ENCODE measurements at places on chromosomes 16 and 17.
A peak's percentile ranks its signal among the peaks of the same experiment; 100 is the strongest.

GRCh38 chr17:80986816-80987475 lies 4.7 kb upstream of the CHMP6 start:
- DNase-seq, result no peak

DNA sequence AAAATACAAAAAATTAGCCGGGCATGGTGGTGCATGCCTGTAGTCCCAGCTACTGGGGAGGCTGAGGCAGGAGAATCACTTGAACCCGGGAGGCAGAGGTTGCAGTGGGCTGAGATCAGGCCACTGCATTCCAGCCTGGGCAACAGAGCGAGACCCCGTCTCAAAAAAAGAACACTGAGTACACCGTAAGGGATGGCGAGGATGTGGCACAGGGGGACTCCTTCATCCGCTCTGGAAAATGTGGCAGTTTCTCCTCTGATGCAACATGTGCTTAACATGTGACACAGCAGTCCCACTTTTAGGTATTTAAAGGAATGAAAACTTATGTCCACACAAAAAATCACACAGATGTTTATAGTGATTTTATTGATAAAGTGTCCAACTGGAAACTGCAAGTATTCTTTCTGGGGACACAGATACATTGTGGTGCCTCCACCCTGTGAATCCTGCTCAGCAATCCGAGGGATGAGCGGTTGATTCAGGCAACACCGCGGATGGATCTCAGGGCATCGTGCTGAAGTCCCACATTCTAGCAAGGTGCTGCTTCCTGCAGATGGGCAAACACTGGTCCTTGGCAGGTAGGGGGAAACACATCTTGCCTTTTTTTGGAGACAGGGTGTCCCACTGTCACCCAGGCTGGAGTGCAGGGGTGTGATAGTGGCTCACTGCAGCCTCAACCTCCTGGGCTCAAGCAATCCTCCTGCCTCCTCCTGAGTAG lies 3.5 kb upstream of the C16orf95 start:
- DNase-seq, result peak; percentile 23

GRCh38 chr16:734208-734980 lies 6.4 kb downstream of the CIAO3 start:
- DNase-seq, result no peak

- DNase-seq, result no peak
Observed at GRCh38 chr16:79004309-79004708, 596.2 kb downstream of the MAF start.

DNA sequence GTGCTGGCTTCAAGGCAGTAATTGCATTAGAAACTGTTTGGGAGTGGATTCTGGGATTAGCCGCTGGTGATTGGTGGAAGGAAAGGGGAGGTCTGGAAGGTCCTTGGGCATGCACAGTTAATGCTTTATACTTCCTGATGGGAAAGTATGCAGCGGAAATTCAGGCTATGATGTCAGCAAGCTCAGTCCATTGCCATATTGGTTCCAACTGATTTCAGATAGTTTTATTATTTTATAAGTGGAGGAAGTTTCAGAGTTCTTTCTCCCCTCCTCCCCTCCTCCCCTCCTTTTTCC lies 8.1 kb upstream of the CMTR2 start:
- peak; percentile 67 for DNase-seq

GRCh38 chr17:42107597-42108576 lies 4.6 kb downstream of the DHX58 start:
- DNase-seq, result peak; percentile 98

- DNase-seq, result no peak
Observed at GRCh38 chr17:64950871-64951270, 31.6 kb upstream of the LRRC37A3 start.

DNA sequence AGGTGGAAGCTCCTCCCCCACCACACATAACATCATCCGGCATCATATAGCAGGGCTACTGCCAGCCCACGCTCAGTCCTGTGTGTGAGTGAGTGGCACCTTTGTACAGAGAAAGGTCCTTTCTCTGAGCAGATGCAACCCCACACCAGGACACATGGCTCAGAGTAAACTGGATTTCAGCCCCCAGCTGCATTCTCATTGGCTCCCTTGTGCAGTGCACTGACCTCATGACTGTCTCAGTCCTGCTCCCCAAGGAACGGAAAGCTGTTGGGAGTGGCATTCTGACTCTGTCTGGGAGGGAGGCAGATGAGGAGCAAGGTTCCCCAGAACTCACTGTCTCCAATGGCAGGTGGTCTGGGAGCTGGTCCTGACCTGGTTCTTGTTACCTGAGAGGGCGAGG lies 244.1 kb downstream of the PHKB start:
- peak; percentile 49 for DNase-seq

GRCh38 chr16:50842013-50842505 lies 100.2 kb downstream of the CYLD start:
- DNase-seq, result no peak

DNA sequence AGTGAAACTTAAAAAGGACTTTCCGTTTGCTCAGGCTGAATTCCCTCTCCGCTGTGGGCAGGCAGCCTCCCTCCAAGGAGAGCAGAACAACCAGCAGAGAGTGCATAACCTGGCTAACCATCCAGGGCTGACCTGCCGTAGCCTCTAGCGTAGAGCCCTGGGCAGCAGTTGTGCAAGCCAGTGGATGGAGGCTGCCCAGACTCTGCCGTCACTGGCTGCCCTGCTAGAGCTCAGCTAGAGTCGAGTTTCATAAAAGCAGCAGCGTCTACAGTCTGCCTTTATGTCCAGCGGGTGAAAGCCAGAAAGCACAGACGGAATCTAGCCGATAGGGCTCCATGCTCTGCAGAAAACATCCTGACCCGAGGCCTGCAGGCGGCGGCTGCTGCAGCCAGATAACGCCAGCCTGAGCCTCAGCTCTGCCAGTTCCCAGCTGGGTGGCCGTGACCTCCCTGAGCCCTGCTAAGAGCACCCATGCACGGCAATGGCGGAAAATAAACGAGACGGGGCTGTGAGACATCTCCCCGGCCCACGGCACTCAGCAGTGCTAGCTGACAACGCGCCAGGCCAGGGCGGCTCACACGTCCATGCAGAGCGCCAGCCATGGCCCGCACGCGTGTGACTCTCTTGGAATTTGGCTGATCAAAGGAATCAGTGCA lies 231.3 kb downstream of the ENGASE start:
- no peak for DNase-seq

DNA sequence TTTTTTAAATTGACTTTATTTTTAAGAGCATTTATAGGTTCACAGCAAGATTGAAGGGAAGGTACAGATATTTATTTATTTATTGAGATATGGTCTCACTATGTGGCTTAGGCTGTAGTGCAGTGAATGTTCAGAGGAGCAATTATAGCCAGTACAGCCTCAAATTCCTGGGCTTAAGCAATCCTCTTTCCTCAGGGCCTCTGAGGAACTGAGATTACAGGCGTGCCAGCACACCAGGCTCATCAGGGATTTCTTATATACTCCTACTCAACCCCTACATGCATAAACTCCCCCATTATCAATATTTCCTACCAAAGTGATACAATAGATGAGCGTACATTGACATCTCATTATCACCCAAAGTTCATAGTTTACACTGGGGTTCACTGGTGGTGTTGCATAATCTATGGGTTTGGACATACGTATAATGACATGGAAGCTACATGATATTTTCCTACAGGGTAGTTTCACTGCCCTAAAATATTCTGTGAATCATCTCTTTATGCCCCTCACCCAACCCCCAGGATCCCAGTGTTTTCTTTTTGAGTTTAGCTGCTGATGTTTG lies 33.5 kb downstream of the HS3ST3B1 start:
- no peak for DNase-seq

DNA sequence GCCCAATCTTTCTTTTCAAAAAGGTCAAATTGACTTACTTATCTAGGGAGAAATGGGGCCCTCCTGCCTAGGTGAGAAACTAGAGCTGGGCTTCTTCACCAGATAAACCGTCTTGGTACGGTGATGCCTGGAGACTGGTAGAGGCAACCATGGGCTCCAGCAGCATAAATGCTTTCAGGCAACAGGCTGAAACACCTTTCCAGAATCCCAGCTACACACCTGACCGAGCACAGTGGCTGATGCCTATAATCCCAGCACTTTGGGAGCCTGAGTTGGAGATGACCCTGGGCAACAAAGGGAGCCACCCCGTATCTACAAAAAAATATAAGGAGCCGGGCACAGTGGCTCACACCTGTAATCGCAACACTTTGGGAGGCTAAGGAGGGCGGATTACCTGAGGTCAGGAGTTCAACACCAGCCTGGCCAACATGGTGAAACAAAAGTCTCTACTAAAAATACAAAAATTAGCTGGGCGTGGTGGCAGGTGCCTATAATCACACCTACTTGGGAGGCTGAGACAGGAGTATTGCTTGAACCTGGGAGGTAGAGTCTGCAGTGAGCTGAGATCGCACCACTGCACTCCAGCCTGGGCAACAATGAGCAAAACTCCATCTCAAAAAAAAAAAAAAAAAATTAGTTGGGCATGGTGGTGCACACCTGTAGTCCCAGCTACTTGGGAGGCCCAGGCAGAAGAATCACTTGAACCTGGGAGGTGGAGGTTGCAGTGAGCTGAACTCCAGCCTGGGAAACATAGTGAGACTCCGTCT lies 8.0 kb downstream of the TRAF4 start:
- no peak for DNase-seq

DNA sequence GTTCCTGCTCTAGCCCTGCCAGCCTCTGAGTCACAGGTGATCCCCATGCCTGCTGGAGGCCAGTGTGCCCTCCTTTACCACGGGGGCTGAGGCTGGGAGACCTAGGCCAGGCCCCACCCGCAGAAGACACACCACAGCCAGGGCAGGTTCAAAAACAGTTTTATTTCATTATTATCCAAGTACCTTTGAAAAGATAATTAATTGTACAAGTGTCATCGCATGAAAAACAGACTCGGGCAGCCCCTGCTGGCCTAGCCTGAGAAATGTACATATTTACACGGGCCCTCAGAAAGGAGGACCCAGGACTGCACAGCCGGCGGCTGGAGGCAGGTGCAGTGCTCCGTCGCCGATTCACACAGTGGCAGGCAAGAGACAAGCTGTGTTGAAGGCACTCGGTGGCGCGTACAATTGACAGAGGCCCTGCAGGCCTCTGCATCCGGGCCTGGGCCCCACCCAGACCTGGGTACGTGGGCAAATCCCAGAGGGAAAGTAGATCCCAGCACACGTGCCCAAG lies 4.4 kb downstream of the PDIA2 start:
- no peak for DNase-seq

GRCh38 chr17:56184650-56185049 lies 31.4 kb downstream of the ANKFN1 start:
- DNase-seq, result no peak

DNA sequence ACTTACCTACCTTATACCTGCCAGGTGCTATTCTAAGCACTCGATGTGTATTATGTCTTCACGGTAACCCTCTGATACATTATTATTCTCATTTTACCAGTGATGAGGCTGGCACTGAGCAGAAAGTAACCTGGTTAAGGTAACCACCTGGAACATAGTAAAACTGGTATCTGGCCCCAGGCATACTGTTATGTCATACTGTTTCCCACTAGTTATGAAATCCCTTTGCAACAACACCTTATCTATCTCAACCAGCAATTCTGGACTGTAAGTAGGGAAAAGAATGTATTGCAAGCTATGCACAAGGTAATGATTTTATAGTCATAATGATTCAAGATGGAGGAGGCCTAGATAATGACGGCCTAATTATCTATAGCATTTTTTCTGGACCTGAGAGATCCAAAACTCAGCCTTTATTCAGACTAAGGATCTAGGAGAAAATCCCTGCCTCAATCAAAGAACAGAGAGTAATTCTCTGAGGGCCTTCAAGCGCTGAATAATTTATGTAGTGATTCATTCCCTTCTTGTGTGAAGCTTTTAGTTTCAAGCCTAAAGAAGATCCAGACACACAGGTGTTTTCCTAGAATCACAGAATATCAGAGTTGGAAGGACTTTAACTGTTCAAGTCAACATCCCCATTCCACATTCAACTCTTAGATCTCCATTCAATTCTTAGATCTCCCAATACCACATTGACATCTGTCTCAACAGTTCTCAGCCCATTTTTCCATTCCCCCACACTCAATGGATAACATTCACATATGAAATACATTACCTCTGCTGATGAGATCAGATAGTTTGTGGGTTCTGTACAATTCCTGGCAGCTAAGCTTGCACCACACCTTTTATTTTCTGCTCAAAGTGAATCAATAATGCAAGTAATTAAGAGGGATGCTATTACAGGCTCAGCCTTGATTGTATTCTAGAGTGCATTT lies 14.9 kb upstream of the MMD start:
- no peak for DNase-seq

DNA sequence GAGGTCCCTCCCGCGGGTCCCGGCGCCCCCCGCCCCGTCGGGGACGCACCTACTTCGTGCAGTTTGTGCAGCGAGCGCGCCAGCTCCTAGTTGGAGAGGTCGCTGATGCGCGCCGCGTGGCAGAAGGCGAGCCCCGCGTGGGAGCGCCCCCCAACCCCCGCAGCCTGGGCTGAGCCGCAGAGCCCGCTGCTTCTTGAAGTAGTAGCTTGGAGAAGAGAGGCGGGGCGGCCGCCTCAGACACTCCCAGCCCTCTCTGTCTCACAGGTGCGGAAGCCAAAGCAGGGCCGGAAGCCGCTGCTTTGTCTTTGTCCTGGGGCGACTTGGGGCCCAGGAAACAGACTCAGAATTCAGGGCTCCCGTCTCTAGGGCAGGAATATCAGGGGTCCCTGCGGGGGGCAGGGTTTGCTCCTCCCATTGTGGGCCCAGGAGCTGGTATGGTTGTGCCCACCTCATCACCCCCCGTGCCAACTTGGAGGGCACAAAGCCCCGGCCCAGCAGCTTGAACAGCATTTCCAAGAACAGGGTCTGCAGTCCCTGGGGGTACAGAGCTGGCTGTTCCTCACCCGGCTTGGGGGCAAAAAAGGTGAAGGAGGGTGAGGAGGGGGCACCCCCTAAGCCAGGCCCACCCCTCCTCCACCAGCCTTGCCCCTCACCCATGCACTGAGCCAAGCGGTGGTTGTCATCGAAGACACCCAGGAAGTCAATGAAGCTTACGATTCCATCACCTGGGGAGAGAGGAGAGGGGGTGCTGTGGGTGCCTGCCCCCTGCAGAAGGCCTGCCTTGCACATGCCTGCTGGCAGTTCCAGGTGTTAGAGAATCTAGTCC lies 13.5 kb downstream of the SPATA32 start:
- DNase-seq, result peak; percentile 74

- no peak for DNase-seq
Observed at GRCh38 chr16:85902366-85903155, 3.6 kb downstream of the IRF8 start.

All from NCI-H82 (cell line).